ENCODE measurements at places on chromosomes 2 and 18.

- DNase-seq = no peak
Measured at GRCh38 chr2:33709951-33710350, 110.9 kb upstream of the FAM98A start.

GRCh38 chr2:205730701-205731582, 48.6 kb downstream of the NRP2 start:
- DNase-seq = no peak

DNA sequence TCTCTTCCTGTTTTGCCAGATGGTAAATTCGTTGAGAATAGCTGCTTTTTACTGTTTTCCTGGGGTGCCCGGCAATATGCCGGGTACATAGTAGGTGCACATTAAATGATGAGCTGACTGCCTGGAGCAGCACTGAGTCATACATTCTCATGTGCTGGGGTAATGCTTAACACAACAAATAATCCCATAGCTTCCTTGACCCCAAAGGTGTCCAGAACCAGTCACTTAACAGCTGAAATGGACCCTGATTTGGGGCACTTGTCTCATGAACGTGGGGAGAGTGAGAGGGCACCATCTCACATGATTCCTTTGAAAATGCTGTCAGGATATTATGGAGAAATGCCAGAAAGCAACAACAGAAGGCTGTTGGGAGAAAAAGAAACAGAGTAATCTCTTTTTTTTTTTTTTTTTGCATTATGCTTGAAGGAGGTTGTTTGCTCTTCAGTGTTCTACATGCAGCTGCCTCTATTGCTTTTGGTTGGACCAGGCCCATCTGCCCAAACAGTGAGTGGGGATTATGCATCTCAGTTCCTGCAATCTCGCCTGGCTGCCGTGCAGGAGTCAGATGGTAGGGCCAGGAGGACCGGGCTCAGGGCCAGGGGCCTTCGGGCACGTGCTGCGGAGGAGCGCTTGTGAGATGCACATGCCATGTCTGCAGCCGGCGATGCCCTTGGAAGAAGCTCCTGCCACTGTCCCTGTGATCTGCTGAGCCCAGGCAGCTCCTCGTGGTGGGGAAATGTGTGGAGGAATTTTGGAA, 162.1 kb downstream of the SH3RF3 start:
- no peak for DNase-seq

GRCh38 chr2:133326652-133327397, 241.4 kb downstream of the NCKAP5 start:
- DNase-seq = no peak

GRCh38 chr2:41031282-41031681, 579.4 kb upstream of the SLC8A1 start:
- DNase-seq = no peak

DNA sequence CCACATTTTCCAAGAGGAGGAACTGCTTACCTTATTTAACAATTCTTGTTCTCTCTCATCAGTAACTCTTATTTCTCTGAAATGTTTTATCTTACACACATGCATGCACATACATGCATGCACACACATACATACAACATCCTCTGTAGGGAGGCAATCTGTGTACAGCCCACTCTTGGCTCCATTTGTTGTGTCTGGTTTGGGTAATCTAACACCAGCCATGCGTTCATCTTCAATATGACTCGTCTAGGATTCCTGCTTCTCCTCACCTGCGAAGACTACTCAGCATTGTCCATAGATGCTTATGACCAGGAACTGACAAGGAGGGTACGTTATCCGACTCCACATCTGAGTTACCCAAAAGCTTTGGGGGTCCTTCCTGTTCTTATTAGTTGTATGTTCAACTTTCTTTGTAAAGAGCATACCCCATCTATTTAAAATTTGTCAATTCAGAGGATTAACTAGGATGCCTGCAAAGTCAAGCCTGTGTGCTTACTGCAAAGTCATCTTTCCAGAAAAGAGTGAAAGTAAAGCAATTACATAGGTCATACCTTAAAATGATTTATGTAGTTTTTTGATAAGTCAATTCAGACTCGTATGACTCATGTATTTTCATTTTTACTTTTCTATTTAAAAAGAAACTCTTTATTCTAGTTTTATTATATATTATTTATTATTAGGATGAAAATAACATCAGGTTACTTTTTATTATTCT, 18.2 kb downstream of the LYPD6B start:
- DNase-seq = no peak

DNA sequence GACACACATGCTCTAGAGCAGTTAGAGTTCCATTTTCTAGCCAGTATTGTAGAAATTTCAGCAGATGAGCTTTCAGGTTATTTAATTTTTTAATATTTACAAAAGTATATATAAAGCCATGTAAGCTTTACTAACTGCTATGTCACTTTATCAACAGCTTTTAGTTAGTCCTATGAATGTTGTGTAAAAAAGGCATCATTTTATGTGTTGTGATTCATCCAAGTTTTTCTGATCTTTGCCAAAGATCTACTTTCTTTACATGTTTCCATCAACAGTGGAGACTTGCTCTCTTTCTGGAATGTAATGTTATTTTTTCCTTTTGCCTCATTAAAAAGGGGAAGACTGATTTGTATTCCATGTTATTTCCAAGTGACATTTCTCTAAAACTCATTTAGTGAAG, 125.2 kb upstream of the TFPI start:
- no peak for DNase-seq

DNA sequence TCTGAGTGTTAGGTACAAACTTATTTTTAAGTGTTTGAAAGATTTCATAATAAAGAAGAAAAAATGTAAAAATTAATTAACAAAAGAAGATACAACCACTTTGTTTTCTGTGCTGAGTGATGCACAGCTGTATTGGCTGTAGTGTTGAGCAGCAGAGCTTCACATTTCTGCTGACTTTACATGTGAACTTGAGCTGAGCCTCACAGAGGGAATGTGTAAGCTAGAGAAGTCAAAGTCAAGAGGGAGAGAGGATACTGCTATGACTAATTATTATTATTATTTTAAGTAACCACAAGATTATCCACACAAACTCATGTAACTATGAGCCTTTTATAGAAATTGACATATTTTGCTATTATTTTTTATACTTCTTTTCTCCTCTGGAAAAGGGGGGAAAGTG, 159.1 kb upstream of the ZSWIM2 start:
- no peak for DNase-seq

All from activated CD4-positive, alpha-beta memory T cell treated with anti-CD3 and anti-CD28 coated beads, Interleukin-2, amount 10 ng/mL, durations not matched to agents 7 days and 5 days (primary cell).